Renal cortex interstitium (tissue), 15 donors: ENCODE measurements at places on chromosomes 1 and 21. TPM values are rescaled to one million over a fixed set of nuclear protein-coding genes. Genes with fewer than 3 reads are reported as not detected.

Gene IFNLR1
- polyA plus RNA-seq = 6.8 TPM

Gene HS2ST1
- polyA plus RNA-seq = 47.3 TPM

Gene SLC2A5
- 0.87 TPM for polyA plus RNA-seq

Gene UBE2U
- polyA plus RNA-seq = not detected

Gene CFAP126
- 11.2 TPM for polyA plus RNA-seq

Gene EXTL1
- polyA plus RNA-seq = 1.6 TPM

Gene LENEP
- 1.6 TPM for polyA plus RNA-seq

Gene GBP5
- 0.84 TPM for polyA plus RNA-seq

Gene SELP
- polyA plus RNA-seq = 2.8 TPM

Gene TNFAIP8L2
- polyA plus RNA-seq = 1.5 TPM

Gene KRTAP10-4
- not detected for polyA plus RNA-seq

DNA sequence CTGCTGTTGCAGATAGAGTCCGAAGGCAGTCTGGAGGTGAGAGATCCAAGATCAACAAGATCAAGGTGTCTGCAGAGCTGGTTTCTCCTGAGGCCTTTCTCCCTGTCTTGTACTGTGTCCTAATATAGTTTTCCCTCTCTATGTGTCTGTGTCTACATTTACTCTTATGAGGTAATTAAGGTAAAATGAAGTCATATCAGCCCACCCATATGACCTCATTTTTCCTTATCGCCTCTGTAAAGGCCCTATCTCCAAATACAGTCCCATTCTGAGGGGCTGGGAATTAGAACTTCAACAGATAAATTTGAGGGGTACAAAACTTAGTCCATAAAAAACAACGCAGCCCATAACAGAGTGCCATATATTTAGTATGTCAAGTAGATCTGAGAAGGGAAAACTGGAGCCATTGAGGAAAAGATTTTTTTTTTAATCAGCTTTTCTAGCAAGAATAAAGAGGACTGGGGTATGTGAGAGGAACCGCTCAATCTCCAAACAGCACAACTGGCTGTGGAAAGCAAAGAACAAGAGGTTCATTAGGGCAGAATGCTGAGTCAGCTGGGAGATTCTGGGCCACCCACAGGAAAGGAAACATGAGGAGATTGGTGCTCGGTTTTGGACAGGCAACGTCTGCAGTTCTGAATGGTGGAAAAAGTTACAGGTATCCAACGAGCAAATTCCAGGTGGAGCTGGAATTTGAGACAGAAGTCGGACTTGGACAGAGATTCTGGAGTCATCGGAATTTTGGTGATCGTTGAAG is 65.7 kb downstream of the MAP3K21 start:
- DNase-seq = no peak

GRCh38 chr1:198903203-198903602 is 264.4 kb downstream of the PTPRC start:
- no peak for DNase-seq

DNA sequence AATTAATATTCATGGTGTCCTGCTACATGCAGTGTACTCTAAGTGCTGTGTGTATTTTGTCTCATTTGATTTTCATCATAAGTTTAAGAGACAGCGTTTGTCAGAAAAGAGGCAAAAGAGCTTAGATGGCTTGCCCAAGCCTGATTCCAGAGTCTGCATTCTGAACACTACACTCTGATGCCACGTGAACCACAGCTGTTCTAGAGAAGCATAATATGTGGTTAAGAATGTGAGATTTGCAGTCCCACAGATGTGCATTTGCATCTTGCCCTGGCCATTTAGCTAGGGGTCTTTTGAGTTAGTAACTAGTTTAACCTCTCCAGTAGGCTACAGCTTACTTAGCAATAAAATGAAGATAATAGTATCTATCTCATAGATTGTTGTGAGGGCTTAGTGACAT is 9.2 kb upstream of the GADD45A start:
- no peak for DNase-seq

DNA sequence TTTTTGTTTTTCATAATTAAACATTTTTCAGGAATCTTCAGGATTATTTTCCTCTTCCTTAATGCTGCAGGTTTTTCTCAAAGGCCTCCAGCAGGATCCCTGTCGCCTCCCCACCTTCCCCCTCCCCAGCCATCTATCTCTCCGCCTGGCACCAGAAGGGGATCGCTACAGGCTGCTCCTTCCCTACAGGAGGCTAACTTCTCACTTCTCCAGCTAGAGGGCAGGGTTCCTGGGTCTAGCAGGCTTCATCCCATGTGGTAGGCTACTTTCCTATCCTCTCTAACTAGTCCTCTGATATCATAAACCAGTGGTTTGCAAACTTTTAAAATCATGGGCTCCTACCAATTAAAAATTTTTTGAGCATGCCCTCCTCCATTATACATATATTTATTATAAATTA is 104.1 kb downstream of the KCNN3 start:
- no peak for DNase-seq

DNA sequence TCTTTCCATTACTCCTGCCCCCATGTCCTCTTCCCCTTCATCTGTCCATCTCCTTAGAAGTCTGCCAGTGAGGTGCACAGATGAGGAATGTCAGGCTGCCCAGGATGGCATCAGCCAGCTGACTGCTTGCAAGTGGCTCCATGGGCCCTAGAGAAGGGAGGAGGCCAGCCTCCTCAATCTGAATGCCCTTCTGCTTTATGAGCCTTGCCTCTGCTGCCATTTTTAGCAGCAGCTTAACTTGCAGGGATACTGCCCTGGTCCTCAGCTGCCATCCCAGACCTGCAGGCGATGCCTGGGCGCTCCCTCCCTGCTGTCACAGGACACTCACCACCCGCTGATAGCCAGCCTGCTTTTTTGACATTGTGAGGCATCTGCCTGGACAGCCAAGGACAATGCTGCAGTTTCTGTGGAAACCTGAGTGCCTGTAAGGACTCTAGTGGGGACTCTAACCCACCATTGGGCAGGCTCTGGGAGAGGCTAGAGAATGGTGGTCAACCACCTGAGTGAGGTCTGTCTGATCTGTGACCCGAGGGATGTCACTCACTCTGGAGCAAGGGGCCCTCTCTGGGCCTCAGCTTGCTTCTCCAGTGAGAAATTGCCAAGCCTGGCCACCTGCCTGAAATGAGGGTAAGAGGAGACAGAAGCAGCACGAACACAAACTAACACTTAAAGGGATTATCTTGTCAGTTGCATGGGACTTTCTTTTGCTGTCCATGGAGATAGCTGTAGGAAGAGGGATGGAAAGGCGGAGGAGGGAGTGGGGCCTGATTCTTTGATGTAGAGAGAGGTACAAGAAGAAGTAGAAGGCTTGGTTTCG is 185.0 kb downstream of the MIS18A start:
- DNase-seq = no peak

GRCh38 chr1:32394890-32395432 is 720 bp upstream of the BSDC1 start:
- DNase-seq = no peak

- no peak for DNase-seq
These were observed 567 bp downstream of the PMVK start for GRCh38 chr1:154935749-154936554.

- no peak for DNase-seq
These were observed 2.3 kb downstream of the RGS16 start for GRCh38 chr1:182601913-182602312.

- no peak for DNase-seq
These were observed 789.7 kb upstream of the PRMT6 start for GRCh38 chr1:106266786-106267185.

GRCh38 chr1:112722601-112723510 is 7.7 kb upstream of the PPM1J start:
- DNase-seq = no peak

DNA sequence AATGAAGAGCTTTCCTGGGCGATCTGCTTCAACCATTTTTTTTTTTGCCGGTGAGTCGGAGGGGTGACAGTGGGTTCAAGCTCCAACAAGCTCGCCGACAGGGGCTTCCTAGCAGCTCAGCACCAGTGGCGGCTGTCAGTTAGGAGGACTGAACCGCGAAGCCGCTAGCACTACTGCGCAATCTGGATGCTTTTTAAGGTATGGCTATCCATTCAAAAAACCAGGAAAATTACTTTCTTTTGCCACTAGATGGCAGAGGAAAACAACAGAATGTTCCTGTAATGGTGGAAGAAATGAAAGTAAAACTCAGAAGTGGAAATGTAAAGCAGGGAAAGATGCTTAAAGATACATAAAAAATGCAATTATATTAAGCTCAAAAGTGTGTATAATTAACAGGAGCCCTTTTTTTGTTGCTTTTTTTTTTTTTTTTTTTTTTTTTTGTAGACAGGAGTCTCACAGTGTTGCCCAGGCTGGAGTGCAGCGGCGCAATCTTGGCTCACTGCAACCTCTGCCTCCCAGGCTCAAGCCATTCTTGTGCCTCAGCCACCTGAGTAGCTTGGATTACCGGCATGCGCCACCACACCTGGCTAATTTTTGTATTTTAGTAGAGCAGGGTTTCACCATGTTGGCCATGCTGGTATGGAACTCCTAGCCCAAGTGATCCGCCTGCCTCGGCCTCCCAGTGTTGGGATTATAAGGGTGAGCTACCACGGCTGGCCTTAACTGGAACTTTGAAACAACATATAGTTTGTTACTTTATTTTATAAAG is 8.5 kb downstream of the KYAT3 start:
- no peak for DNase-seq

DNA sequence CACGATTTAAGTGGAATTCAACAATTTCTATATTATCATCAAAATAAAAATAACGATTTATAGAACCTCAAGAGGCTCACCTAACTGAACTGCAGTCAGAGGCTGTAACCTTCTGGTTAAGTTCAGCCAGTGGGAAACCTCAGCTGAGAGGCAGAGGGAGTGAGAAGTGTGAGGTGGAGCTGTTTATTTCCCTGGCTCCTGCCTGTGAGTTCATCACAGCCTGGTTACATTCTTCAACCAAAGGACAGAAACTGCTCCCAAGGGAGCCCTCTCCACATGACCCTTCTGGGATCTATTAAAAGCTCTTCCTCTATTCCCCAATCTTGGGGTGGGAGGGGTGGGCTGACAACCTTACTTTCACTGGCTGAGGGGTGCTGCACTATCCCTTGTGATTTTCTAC is 22.2 kb downstream of the DYNLT5 start:
- DNase-seq = no peak

- DNase-seq = no peak
These were observed 35.6 kb downstream of the STUM start for GRCh38 chr1:226584164-226584563.

DNA sequence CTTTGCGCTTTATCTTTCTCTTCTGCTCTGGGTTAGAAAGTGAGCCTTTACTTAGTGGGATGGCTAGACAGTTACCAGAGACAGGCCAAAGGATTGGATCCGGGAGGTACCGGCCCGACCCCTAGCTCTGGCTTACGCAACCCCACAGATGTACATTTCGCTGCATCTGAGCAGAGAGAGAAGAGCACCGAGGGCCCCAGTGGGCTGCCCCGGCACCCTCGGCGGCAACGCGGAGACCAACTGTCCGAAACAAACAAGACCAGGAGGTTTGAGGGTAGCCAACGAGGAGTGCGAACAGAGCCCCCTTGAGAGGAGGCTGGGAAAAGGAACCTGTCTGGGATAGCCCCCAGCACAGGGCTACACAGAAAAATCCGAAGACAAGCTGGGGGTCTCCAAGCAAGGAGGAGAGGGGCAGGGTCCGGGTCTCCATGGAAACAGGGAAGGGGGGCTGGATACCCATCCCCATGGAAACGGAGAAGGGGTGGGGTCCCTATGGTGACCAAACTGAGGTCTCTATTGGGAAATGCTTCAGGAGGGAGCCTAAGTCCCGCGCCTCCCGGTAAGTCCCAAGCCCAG is 373 bp downstream of the MTF1 start:
- no peak for DNase-seq

DNA sequence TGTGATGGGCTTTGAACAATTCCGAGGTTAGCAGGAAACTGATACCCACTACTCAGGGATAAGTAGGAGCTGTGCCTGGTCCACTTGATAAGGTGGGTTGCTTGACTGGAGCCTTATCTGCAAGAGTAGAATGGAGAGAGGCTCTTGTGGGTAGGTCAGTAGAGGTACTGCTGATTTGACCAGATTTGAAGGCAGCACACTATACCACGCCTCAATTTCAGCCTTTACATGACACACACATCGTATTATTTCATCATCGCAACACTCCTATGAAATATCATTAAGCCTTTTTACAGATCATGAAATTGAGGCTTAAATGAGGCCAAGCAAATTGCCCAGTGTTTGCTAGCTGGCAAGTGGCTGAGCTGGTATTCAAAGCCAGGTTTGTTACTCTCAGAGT is 69.6 kb downstream of the KCNJ15 start:
- no peak for DNase-seq

- DNase-seq = no peak
These were observed 22.7 kb upstream of the SFT2D2 start for GRCh38 chr1:168202941-168203654.
